ENCODE measurements at places on chromosomes 6 and 20. TPM values are rescaled to one million over a fixed set of nuclear protein-coding genes. Genes with fewer than 3 reads are reported as not detected.

GRCh38 chr20:42020316-42020715 is 402.1 kb upstream of the CHD6 start:
- no peak for DNase-seq

- no peak for DNase-seq
These were observed 69.1 kb downstream of the GJA10 start for GRCh38 chr6:89963391-89963790.

- DNase-seq = no peak
These were observed 39.3 kb upstream of the PRDM1 start for GRCh38 chr6:106046854-106047200.

DNA sequence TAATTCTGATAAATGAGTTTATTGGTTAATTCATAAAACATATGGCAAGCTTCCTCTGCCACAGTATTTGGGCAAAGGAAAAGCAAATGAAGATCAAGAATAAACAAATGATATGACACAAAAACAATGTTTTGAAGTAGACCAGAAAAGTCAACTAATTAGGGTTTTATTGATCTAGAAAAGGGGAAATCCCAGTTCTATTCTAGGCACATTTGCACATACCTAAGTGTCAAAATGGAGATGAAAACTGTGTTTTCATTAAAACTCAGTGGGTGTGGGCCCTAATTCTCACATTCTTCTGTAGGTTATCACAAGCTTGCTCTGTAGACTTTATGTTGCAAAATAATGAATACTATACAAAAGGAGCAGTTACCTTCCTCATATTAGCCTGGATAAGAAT is 69.0 kb upstream of the TENT5A start:
- DNase-seq = no peak

GRCh38 chr6:15157479-15157878 is 88.4 kb upstream of the JARID2 start:
- no peak for DNase-seq

DNA sequence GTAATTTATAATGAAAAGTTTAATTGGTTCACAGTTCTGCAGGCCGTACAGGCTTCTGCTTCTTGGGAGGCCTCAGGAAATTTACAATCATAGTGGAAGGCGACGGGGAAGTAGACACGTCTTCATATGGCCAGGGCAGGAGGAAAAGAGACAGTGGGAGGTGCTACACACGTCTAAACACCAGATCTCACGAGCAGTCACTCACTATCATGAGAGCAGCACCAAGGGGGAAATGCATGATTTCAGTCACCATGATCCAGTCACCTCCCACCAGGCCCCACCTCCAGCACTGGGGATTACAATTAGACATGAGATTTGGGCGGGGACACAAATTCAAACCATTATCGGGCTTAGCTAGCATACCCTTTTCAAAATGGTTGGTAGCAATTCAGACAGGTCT is 41.2 kb downstream of the EIF2S2 start:
- DNase-seq = no peak

The FRMD1 gene
- not detected for polyA plus RNA-seq

DNA sequence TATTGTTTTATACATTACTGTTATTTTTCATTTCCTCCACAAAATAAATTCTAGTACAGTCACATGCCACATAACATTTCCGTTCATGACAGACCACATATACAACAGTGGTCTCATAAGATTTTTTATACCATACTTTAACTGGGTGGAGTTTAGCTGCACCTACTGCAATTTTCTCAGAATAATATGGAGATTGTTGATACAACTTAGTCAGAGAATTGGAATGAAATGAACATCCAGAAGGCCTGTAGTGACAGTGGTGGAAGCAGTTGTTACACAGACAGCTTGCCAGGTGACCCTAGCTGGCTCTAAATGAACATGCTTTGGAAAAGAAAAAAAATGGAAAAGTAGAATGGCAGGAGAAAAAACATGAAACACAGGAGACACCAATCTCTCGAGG is 183.2 kb upstream of the TCF21 start:
- DNase-seq = no peak

The CCR6 gene
- 106 TPM for polyA plus RNA-seq

DNA sequence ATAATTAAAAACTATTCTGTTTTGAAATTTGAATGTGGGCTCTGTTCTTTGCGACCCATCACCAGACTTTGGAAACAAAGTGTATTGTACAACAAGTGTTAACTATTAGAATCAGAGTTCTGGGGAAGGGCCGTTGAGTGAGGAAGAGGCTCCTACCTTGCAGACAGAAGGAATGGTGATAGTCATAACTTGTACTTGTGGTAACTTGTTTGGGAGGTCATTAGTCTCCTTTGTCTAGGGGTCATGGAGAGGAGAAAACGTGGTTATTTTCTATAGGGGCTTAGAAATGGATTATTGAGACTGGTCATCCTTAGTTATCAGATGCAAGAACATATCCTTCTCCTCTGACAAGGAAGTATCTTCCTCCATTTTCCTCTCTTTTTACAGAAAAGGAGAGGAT is 174.8 kb downstream of the BMP2 start:
- no peak for DNase-seq

- no peak for DNase-seq
These were observed 14.0 kb upstream of the SCGN start for GRCh38 chr6:25637960-25638434.

DNA sequence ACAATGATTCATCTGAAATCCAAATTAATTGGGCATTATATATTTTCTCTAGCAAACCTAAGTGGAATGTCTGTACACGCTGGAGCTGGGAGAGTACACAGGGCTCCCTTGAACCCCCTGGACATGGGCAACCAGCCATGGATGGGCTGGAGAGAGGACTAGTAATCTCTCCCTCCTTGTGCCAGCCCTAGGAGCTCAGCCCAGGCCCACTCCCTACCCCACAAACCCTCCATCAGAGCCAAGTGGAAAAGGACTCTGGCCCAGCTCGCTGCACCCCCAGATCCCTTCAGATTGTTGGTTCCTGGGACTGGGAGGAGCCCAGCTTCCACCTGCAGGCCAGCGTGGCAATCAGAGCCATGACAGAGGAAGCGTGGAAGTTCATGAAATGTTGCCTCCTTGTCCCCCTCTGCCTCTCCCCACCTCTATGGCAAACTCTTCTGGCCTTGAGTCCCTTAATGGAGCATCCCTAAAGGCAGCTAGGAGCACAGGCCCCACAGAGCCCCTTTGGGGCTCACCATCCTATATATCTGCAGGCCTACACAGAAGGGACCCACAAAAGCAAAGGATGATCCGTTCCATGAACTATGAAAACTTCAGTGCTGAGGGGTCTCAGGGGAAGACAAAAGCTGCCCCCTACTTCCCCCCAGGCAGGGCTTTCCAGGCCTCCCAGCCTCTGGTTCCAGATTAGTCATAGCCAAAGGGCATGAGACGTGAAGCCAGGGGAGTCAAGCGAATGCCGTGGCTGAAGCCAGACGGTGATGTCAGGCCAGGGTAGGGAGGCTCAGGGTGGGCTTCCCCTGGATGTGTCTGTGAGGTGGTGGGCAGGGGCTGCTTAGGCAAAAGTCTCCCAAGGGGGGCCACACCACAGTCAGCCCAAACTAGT is 126.4 kb upstream of the MAFB start:
- no peak for DNase-seq

GRCh38 chr6:5167501-5167900 is 82.4 kb downstream of the PPP1R3G start:
- DNase-seq = no peak

GRCh38 chr6:112409311-112409710 is 62.2 kb downstream of the RFPL4B start:
- DNase-seq = no peak

GRCh38 chr6:26224940-26225847 is 138.0 kb downstream of the HFE start:
- no peak for DNase-seq

The NNAT gene
- not detected for polyA plus RNA-seq

DNA sequence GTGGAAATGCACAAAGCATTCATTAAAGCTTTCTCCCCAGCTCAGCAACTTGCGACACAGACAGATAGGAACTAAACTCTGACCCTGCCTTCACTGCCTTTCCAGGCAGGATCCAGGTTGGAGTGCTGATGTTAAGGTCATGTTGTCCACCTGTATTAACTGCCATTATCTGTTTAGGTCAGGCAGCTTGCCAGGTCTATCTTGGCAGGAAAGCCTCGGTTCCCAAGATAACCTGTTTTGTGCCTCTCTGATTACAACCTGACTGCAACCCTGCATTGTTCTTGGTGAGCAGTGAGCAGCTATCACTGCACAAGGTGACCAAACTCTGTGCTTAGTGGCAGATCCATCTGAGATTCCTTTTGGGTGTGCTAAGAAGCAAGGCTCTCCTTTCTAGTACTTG is 23.2 kb upstream of the ELOVL2 start:
- DNase-seq = no peak

DNA sequence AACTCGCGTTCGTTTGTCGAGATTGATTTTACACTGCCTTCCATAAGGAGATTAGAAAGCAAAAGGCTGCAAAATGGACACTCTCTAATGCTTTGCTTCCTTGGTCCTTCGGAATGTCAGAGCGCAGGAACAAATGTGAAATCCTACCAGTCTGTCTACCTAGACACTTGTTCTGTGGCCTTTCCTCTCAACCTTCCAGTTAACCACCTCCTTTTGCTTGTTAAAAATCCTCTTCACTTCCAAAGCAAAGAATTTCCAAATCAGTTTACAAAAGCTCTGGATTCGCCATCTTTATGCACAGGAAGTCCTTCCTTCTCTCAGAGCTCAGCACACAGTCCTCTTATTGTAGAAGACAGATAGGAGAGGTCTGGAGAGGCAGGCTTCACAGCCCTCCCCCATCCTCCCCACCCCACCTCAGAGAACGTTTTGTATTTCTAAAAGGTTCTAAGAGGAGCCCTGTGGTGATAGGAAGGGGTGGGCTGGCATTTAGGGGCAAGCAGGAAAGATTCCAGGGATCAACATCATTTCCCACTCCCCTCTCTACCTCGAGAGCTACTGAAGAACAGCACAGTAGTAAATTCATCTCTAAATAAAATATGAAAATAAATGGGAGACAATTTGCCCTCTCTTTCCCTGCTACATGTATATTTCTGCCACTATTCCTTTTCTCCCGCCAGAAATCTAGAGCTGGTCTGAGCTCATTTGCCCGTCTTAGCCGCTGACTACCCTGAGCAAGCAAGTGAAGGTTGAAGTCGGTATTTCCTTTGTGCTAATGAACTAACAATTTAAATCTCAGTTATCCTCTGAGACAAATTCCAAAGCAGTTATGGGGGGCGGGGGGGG is 18.9 kb downstream of the TFAP2A start:
- no peak for DNase-seq

DNA sequence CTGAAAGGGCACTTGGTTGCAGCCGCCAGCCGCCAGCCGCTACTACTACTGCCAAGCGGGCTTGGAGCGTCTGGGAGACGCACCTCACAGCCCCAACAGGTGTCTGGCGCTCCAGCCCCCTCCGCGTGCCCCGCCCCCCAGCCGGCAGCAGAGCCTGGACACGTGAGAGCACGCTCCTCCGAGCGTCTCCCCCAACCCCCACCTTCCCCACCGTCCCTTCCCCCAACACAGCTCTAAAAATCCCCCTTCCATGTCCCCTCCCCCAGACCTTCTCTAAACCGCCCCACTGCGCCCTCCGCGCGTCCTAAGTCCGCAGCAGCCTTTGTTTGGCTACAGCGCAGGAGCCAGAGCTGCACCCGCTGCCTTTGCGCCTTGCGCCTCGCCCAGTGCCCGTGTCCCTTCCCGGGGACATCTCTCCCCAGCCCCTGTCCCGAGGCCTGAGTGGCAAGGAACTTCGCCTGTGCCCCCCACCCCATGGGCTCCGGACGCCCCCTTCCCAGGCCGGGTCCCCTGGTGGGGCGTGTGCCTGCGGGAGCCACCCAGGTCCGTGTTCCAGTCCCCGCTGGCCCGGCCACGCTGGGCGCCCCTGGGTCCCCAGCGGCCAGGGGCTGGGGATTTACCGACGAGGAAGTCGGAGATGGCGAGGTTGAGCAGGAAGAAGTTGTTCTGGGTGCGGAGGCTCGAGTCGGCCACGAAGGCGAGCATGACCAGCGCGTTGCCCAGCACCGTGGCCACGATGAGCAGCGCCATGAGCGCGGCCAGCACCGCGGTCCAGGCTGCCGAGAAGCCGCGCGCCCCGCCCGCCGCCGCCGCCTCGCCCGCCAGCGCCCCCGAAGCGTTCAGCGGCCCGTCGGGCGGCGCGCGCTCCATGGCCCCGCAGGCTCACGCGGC is 732 bp downstream of the HRH3 start:
- DNase-seq = no peak

DNA sequence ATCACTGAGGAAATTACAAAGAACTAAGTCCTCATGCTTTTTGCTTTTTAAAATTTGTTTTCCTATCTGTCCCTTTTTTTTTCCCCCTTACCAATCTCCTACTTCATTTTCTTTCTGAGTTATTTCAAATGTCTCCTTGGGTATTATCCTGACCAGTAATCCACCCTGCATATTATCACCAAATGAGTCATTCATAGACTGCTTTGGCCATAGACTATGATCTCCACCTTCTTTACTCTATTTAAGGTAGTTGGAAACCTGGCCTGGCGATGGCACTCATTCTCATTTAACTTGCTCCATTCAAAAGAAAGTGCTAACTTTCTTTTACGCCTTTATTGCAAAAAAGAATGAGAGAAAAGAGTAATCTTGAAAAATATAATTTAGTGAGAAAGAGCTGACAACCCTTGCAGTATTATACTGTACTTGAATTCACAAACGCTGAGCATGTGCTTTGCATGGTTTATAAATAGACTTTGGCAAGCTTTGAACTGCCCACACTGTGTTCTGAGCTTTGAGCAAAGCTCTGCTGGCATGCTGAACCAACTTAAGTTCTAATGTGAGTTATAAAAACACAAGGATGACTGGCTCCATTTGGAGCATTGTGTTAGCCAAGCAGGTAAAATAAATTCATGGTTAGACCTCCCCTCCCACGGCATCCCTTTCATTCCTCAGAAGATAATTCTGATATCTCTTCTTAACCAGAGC is 198.9 kb downstream of the NKAIN2 start:
- DNase-seq = no peak

- no peak for DNase-seq
These were observed 74.5 kb downstream of the DACT2 start for GRCh38 chr6:168244961-168245551.

GRCh38 chr6:162722226-162722625 is 5.3 kb downstream of the PRKN start:
- no peak for DNase-seq

- no peak for DNase-seq
These were observed 363.5 kb downstream of the SYNE1 start for GRCh38 chr6:152273638-152274037.

The BLOC1S5 gene
- 36.9 TPM for polyA plus RNA-seq

The ZSCAN16 gene
- polyA plus RNA-seq = 11.3 TPM

The RFX6 gene
- not detected for polyA plus RNA-seq

The OR2J3 gene
- polyA plus RNA-seq = not detected

The LPA gene
- polyA plus RNA-seq = not detected

- DNase-seq = no peak
These were observed 39.2 kb downstream of the GPR6 start for GRCh38 chr6:110017306-110017705.

- DNase-seq = no peak
These were observed 62.1 kb upstream of the CNKSR3 start for GRCh38 chr6:154572556-154572955.

DNA sequence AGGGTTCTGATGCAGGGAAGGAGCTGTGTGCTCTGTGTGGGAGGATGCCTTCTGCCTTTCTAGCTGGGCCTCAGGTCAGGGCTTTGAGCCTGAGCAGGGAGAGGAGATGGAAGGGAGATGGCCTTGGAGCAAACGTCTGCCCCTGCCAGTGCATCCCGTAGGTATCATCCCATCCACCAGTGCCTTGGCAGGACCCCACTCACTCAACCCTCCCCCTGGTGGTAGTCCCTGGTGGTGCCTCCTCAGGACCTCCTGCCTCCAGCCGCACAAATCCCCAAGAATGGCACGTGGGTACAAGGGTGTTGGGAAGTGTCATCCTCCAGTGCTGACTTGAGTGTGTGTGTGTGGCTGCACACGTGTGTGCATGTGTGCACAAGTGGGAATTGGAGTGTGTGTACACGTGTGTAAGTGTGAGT is 23.1 kb upstream of the MICB start:
- no peak for DNase-seq

The NFATC2 gene
- 22.9 TPM for polyA plus RNA-seq

The SLC22A16 gene
- not detected for polyA plus RNA-seq

Measured in naive B cell (primary cell).